T-cell (primary cell): ENCODE measurements at places on chromosomes 2 and 18. TPM values are rescaled to one million over a fixed set of nuclear protein-coding genes. Genes with fewer than 3 reads are reported as not detected.

Gene DOCK10
- total RNA-seq, result 225 TPM

DNA sequence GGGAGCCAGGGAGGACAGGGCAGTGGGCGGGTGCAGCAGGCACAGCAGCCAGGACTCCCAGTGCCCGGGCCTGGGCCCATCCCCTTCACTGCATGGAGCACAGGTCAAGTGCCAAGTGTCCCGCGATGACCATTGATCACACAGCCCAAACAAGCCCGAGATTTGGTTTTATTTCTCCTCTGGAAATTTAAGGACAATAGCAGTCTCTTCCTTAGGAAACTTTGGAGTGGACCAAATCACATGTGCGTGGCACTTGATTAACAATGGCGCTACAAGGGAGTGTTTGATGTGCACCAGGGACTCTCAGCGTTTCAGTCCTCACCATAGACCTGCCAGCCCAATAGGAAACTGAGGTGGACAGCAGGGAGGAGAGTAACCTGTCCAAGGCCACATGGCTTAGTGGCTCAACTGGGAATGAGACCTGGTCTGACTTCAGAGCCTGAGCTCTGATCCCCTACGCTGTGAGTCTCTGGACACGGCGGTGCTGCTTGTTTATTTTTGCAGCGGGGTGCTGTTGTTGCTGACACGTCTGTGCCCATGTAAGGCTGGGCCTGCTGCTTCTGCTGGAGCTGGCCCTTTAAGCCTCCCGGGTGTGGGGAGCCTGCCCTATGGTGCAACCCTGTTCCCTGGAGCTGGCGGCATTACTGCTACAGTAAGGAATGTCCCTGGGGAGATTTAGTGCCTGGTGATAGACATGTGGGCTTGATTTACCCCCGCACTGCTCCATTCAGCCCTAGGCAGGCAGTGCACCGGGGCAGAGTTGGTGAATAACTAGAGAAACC, 194.2 kb downstream of the INHBB start:
- no peak overlapping the region for H3K27ac ChIP-seq
- no peaks in the 10 kb centered on the region for H3K4me1 ChIP-seq

- peaks cover 25% of the 10 kb centered on the region for H3K27me3 ChIP-seq
- DNase-seq, result no peak
- H3K4me1 ChIP-seq, result no peaks in the 10 kb centered on the region
- no peak overlapping the region for H3K4me3 ChIP-seq
- no peaks in the 10 kb centered on the region for H3K36me3 ChIP-seq
- no peak overlapping the region for H3K27ac ChIP-seq
Measured at GRCh38 chr2:9815076-9815475, 28.2 kb upstream of the TAF1B start.

Gene CASP10
- 23.3 TPM for total RNA-seq

DNA sequence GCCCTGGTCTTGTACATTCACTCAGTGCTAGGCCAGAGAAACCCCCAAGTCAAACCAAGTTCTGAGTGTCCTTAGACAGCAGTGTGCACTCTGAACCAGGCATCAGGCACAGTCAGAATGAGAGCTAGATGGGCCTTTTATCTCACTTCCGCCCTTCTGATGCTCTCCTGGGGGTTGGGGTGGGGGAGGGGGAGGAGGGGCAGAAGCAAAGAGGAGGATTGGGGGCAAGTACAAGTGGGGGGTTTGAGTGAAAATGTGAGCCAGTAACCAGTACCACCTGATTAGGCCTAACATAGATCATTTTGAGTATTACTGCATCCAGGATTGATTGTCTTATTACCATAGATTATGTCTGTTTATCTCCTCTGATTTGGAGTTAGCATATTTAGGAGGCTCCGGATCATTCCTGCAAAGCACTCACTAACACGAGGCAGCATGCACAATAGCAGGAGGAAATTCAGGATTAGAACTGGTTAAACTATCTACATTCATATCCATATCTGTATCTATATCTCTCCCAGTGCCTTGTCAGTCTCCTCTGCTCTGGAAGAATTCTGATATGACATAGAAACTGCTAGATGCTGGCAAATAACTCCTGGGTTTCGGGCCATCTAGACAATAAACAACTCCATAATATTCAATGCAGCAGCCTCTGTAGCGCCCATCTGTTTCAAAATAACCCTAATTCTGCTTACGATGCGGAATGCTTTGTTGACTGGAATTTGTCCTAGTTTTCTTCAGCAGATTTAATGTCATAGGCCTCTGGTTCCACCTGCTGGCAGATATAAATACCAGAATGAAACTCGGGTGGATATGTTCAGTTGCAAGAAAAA, 149.1 kb downstream of the RHBDD1 start:
- DNase-seq, result peak; percentile 4
- peaks cover 8% of the 10 kb centered on the region for H3K4me1 ChIP-seq
- peaks cover under 1% of the 10 kb centered on the region for H3K36me3 ChIP-seq
- no peaks in the 10 kb centered on the region for H3K27me3 ChIP-seq
- H3K27ac ChIP-seq, result no peak overlapping the region
